ENCODE measurements at places on chromosomes 5 and 9.

- DNase-seq: no peak
These were observed 150.8 kb upstream of the NR3C1 start for GRCh38 chr5:143554187-143554717.

DNA sequence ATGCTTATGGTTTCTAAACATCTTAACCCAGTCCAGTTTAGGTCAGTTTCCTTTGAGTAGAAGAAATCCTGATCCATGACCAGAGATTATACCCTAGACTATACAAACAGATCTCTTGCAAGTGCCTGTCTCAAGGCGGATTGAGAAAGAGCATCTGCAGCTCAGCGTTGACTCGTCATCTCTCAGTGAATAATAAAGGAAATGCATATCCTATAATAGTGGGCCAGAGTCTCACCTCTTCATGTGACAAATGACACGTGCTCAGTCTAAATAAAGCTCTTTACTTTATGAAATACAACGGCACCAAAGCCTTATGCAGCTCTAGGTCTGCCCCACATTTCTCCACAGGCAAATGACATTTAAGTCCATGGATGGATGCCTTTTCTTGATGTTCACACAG lies 179.4 kb upstream of the NR3C1 start:
- no peak for DNase-seq

DNA sequence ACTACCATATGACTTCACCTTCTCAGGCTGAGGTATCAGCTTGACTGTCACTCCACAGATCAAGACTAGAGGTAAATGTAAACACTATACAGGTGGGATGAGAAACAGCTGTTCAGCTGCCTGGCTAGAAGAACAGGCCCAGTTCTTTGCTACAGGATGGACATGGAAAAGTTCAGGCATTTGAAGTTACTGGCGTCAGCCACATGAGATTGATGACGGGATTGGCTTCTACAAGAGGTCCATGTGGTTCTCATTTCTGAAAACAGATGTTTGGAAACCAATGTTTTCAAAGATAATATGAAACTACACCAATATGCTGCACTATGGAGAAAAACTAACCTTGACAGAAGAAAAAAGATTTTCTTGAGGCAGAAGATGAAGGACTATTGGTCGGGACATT lies 324.1 kb downstream of the CDH10 start:
- DNase-seq: no peak

DNA sequence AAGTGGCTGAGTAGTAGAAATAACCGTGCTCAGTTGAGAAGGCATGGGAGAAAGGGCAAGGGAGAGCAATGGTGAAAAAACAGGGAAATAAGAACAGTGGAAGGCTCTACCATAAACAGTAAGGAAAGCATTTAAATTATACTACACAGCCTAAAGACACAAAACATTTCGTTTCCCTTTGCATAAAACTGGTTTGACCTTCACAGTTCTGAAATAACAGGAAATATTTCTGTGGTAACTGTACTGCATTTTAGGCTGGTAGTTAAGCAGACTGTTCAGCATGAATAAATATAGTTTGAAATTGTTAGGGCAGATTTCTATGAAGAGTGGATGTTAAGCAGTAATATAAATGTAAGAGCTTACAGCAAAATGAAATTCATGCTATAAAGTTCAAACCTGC lies 147.5 kb downstream of the CSNK1G3 start:
- DNase-seq: no peak

- DNase-seq: no peak
These were observed 20.9 kb upstream of the SPINK14 start for GRCh38 chr5:148147415-148147814.

GRCh38 chr9:134371731-134372130 lies 45.5 kb downstream of the RXRA start:
- DNase-seq: no peak

DNA sequence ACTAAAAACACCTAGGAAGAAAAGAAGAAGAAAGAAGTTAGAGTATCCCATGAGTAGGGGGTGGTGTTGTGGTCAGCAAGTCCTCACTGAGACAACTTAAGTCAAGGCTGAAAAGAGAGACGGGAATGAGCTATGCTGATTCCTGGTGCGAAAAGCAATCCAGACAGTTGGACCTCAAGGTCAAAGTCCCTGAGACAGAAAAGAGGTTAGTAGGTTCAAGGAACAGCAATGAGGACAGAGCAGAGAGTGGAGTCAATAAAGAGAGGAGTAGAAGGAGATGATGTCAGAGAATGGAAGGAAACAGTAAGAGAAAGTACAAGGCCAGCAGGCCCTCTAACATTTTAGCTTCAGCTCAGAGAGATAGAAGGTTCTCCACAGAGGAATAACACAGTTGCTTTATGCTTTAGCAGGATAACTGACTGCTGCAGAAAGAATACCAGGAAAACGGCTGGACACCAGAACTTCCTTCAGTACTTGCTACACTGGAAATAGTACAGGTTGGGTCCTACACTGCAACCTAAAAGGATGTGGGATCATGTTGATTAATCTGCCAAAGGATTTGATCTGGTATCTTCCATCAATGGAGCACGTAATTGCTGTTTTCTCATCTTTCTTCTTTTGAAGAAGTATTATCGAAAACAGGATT lies 43.6 kb downstream of the GNAQ start:
- DNase-seq: no peak

GRCh38 chr9:131650254-131650653 lies 89.6 kb downstream of the RAPGEF1 start:
- no peak for DNase-seq

DNA sequence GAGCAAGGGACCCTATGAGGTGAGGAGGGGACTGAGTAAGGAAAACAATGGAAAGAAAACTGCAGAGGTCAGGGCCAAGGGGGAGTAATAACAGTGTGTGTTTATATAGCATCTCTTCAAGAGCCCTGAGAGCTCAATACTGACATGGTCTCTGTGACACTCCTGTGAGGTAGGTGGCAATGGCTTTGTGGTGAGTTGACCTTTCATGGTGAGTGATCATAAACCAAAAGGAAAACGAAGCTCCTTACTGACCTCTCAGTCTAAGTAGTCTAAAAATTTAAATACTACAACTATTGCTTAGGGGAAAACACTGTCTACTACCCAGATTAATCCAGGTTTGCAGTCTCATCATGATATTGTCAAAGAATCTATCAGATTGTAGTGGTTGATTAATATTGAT lies 130.9 kb downstream of the SNCAIP start:
- DNase-seq: no peak

GRCh38 chr5:180142021-180142765 lies 66.8 kb downstream of the RASGEF1C start:
- no peak for DNase-seq

- DNase-seq: no peak
These were observed 291.1 kb downstream of the TRIM32 start for GRCh38 chr9:116978155-116978554.

- no peak for DNase-seq
These were observed 110.1 kb upstream of the OTULINL start for GRCh38 chr5:14471507-14471906.

GRCh38 chr9:8907868-8908267 lies 1108.3 kb upstream of the DMAC1 start:
- DNase-seq: no peak

GRCh38 chr5:71925608-71926091 lies 181.6 kb upstream of the MAP1B start:
- no peak for DNase-seq

GRCh38 chr5:79686799-79687198 lies 2.8 kb upstream of the CMYA5 start:
- no peak for DNase-seq

GRCh38 chr9:129178568-129179382 lies 714 bp upstream of the IER5L start:
- no peak for DNase-seq

DNA sequence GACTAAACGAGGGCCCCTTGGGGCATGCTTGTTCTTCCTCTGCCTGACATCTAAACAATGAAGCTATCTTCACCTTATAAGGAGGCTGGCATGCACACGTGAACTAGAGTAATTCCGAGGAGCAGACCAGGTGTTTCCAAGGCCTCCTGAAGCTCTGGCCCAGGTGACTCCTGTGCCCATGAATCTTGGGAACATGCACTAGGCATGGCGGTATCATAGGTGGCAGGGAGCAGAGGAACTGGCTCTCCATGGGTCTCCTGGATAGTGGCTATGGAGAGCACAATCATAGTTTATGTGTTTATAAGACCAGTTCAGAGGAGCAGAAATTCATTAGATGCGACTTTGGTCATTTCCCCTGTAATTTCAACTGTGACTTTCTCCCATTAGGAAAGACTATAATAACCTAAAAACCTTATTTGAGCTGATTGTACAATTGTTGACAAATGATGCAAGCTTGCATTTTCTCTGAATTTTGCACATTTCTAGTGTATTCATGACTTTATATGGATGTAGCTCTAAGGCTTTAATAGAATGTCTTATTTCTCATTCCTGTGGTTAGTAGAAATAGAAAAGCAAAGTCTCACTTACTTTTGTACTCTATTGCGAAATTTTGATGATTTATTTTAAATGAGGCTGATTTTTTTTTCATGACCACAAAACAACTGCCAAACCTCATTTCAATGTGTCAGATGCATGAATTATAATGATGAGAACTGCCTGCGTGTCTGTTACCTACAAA lies 135.3 kb upstream of the RPS23 start:
- DNase-seq: no peak

GRCh38 chr5:36389245-36389644 lies 87.5 kb upstream of the RANBP3L start:
- DNase-seq: no peak

DNA sequence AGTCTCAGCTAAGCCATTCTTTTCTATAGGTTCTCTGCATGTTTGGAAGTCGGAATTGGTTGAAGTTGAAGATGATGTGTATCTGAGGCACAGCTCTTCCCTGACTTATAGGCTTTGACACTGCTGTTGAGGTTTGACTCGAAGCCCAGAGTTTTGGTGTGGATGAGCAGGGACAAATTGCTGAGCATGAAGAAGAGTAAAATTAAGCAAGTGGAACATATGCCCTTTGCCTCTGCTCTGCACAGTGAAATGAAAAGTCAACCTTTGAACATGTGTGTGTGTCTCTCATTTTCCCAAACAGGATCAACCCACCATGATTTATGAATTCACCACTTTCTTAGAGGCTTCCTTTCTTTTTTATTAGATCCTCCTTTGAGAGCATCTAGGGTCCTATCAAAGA lies 8.5 kb downstream of the HMHB1 start:
- DNase-seq: no peak

DNA sequence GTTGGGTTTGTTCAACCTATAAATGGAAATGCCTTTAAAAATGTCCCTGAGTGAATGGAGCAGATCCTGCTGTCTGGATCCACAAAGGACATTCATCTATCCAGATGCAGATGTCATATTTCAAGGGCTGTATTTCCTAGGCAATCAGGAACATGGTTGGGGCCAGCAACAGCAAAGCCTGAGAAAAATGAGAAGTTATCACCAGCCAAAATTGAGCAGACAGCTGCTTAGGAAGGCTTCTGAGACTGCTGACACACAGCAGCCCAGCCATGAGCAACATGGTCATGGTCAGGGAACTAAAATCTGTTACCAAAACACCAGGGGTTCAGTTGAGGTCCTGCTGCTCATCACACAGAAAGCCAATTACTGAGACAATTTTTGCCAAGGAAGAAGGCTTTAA lies 9.2 kb upstream of the IL7R start:
- DNase-seq: no peak

- DNase-seq: no peak
These were observed 94.9 kb upstream of the PLPPR1 start for GRCh38 chr9:100933656-100934055.

- no peak for DNase-seq
These were observed 122.8 kb upstream of the PITX1 start for GRCh38 chr5:135156715-135157404.

GRCh38 chr9:76657265-76657664 lies 107.0 kb upstream of the PCA3 start:
- no peak for DNase-seq

- no peak for DNase-seq
These were observed 132.5 kb downstream of the CDH18 start for GRCh38 chr5:19855453-19855852.

DNA sequence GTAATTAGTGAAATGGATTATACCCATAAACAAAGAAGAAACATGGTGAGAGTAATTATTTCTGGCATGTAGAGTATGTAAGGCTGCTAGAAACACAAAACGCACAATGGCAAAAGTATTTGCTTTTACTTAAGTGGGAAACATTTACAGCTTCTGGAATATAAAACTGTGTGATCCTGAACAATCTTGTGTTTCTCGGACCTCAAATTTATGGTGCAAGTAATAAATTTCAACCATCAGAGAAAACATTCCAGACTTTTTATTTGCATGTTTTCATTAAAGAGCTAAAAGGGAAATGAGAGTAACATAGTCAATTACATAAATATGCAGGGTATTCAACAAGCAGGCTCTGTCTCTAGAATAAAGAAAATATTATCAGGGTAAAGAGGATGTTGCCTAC lies 17.2 kb upstream of the PRR16 start:
- no peak for DNase-seq

- no peak for DNase-seq
These were observed 96.3 kb downstream of the CDH18 start for GRCh38 chr5:19891658-19892057.

DNA sequence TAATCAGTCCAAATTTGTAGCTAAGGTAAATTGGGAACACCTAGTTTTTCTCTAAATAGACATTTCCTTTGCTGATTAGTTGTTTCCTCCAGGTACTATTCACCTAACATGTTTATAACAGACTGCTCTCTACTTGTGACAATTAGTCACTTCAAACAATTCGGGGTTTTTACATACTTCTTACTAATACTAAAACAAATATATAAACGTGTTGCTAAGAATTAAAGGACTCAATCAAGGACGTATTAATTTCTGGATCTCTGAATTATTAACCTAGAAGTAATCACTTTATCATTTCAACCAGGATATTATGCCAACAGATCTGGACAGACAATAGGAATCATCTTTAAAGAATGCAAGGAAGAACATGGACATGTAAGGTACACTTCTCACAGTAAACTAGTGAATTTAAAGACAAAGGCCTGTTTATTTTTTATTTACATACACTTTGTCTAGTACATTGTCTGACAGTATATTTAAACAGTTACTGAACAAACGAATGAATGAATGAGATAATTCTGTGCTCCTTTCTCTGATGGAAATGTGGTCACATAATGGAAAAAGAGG lies 22.3 kb downstream of the PJA2 start:
- DNase-seq: no peak

DNA sequence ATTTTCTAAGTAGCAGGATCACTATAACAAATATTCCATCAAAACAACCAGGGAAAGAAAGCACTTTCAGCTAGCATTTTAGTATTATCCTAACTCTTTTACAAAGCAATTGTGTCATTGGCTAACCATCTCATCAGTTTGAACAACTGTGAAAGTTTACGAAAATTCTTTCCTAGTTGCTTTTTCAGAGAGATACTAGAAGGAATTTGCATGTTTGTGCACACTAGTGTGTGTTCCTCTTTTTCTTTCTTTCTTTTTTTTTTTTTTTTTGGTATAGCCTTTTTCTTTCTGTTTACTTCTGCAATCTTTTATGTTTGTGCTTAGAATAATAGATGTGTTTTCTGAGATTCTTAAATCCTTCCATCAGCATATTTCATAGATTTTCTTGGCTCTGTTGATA lies 124.7 kb upstream of the SEMA6A start:
- DNase-seq: no peak
